ENCODE measurements at places on chromosomes 16 and 17.

DNA sequence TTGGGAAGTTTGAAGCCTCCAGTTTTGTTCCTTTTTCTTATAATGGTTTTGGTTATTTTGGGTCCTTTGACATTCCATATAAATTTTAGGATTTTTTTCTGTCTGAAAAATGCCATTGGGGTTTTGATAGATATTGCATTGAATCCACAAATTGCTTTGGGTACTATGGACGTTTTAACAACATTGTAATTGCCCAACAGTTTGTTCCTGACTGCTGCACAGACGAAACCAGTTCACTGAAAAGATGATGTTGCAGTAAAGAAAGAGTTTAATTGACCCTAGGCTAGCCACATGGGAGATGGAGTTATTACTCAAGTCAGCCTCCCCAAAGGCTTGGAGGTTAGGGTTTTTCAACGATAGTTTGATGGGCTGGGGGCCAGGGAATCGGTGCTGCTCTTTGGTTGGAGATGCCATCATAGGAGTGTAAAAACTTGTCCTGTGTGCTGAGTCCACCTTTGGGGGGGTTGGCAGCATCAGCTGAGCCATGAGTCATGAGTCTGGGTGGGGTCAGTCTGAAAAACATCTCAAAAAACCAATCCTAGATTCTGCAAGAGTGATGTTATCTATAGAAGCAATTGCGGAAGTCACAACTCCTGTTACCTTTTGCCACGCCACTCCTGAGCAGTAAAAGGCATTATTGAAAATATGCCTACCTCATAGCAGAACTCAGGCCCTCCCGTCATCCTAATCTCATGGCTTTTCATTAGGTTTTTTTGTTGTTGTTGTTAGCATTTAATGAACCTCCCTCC, 2.7 kb upstream of the PRSS41 start:
- no peak for DNase-seq

DNA sequence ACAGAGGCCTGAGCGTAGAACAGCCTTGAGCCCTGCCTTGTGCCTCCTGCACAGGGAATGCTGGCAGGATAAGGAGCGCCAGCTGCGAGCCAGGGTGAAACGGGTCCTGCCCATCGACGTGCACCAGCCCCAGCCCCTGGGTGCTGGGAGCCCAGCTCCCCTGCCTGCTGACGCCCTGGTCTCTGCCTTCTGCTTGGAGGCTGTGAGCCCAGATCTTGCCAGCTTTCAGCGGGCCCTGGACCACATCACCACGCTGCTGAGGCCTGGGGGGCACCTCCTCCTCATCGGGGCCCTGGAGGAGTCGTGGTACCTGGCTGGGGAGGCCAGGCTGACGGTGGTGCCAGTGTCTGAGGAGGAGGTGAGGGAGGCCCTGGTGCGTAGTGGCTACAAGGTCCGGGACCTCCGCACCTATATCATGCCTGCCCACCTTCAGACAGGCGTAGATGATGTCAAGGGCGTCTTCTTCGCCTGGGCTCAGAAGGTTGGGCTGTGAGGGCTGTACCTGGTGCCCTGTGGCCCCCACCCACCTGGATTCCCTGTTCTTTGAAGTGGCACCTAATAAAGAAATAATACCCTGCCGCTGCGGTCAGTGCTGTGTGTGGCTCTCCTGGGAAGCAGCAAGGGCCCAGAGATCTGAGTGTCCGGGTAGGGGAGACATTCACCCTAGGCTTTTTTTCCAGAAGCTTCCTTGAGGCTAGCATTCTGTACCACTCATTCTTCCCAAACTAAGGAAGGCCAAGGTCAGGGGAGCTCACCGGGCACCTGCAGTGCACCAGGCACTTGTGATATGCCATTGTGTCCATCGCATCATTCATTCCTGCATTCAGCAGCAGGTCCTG, 1.9 kb downstream of the PNMT start:
- DNase-seq, result no peak

GRCh38 chr16:59848296-59848695, 1114.2 kb upstream of the GOT2 start:
- no peak for DNase-seq

GRCh38 chr17:42798383-42799380, at the start of the genes CNTD1 and COA3:
Gene CNTD1 (plus strand): TSS chr17:42798861. CDS start chr17:42799068, 207 bp downstream.
Gene COA3 (minus strand): TSS chr17:42798704. CDS start chr17:42798681, 23 bp downstream.
- DNase-seq, result peak; percentile 95

- DNase-seq, result no peak
These were observed 46.1 kb downstream of the IRX3 start for GRCh38 chr16:54240271-54241129.

- no peak for DNase-seq
These were observed 33.2 kb downstream of the CYB5D2 start for GRCh38 chr17:4175921-4176807.

DNA sequence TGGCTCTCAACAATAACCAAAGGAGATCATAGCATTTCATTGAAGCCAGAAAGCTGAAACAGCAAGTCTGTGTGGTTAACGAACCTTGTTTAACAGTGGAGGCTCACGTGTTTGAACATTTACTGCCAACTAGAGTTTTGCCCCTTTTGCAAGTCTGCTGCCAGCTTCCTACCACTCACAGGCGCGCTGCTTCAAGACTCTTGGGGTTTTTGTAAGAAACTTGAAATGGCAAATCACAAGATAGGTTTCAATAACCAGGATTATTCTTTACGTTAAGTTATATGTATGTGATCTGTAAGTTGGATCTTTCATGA, 1.2 kb downstream of the SNTB2 start:
- no peak for DNase-seq

GRCh38 chr17:7328009-7328408, 1.1 kb downstream of the NEURL4 start:
- DNase-seq, result no peak

DNA sequence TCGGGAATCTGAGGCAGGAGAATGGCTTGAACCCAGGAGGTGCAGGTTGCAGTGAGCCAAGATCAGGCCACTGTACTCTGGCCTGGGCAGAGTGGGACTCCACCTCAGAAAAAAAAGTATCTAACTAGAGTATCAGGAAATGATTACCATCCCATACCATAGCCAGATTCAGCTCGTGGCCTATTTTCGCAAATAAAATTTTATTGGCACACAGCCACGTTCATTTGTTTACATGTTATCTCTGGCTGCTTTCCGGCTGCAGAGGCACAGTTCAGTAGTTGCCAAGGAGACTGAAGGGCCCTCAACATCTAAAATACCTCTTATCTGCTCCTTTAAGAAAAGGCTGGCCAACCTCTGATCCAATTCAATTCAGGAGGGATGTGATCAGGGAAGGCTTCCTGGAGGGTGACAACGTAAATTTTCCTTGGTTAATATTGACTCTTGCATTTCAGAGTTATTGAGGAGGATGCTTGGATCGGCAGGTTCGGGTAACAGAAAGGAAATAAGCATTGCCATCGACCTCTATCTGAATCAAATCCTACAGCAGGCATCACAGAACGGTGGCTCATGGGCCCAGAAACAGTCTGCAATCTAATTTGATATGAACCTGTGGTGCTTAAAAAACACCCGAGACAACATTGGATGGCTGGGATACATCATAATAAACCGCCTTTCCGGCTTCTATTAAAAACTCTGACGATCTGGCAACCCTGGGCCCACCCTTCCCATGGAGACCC, 73.8 kb downstream of the XYLT1 start:
- no peak for DNase-seq

DNA sequence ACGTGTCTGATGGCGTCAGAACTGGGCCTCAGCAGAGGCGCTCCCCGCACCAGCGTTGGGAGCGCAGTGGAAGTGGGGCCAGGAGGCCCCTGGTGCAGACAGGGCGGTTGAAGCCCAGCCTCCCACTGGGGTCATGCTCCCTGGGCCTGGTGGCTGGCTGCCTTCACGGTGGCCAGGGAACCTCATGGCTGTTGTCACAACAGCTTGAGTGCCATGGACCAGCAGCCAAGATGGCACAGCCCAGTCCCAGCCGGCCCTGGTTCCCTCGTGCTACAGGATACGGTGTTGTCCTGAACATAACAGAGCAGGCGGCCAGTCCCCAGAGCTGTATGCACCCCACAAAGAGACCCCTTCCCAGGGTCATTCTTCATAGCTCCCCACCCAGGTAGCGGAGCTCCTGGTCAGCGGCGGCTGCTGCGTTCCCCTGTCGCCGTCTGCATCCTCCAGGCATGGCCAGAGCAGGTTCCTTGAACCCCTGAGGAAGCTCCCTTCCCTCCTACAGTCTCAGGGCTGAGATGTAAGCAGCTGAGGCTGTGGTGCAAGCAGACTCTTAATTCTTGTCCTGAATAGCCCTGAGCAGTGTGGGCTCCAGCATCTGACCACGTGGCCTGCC, 29.7 kb downstream of the NME3 start:
- DNase-seq, result no peak

GRCh38 chr16:10828851-10829366, 10.3 kb upstream of the TVP23A start:
- no peak for DNase-seq

DNA sequence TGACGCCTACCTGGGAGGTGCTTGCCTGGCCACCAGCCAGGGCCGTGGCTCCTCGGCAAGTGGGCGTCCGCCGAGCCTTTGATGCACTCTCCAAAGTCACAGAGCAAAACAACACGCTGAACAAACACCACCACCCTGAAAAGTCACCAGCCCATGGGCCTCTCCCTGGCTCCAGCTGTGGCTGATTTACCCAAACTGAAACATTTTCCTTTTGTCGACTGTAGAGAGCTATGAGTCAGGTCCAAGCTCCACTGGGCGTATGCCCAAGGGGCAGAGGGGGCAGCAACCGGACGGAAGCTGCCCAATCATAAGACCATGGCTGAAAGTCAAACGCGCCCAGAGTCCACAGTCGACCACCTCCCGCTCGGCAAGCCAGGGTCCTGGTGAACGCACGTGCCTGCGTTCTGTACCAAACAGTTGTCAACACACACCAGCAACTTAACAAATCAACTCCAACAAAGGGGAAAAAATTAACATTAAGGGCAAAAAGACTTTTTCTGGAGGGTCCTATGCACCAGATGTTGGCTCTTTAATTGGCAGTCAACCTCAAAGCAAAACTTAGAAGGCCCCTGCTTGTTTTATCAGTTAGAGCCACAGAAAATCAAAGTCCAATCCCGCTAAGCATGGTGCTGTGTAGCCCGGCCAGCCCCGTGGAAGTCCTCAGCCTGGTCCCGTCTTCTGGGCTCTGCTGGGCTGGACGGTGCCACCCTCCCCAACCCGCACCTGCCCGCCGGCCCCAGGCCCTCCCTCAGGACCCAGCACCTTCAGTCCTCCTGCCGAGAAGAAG, 47.3 kb downstream of the TBC1D16 start:
- peak; percentile 60 for DNase-seq

- no peak for DNase-seq
These were observed 22.6 kb downstream of the ENDOV start for GRCh38 chr17:80437532-80437931.

DNA sequence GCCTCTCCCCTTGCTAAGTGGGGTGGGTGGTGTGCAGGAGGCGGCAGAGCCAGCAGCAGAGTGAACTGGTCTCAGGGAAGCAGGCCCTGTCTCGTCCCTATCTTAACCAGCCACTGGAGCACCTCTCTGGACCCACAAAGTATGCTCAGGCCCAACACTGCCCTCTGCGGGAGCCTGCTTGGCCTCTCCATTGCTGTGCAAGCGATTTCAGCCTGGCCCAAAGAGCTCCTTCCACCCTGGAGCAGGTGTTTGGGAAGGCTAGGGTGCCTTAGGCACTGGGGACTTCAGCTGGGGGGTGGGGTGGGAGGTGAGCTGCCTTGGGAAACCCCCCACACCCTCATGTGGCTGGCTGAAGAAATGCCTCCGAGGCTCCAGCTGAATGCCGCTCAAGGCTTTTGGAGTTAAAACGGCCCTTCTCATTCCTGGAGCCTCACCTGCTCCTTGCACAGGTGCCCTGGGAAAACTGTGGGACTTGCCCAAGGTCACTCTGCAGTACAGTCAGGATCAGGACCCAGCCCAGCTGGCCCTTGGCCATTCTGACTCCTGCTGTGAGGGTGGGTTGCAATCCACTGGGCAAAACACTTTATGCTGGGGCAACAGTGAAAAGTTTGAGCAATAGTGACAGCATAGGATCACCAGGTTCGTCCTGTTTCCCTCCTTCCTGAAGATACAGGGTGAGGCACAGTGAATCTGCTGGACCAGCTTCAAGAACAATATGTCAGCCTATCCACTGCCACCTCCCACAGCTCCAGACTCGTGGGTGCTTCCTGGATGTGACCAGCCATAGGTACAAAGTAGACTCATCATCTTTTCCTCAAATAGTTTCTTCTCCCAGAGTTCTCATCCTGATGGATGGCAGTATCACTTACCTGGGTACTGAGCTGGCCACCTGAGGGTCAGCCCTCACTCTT, 5.9 kb upstream of the UBE2O start:
- DNase-seq, result peak; percentile 84

DNA sequence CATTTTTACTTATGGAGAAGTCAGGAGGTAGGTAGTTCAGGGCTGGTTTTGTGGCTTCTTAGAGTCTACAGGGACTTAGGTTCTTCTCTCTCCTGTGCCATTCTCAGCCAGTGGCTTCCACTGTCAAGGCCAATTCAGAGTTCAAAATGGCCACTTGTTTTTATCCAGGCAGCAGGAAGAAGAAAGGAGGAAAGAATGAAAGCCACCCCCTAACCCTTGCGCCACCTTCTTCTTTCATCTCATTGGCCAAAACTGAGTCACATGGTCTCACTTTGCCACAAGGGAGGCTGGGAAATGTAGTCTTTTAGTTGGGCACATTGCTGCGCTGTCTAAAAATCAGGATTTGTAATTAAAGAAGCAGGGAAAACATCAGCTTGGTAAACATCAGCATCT, 60.8 kb upstream of the MED9 start:
- DNase-seq, result peak; percentile 52

- DNase-seq, result no peak
These were observed 8.4 kb upstream of the JPT2 start for GRCh38 chr16:1669698-1670097.

GRCh38 chr17:68255731-68256538, 8.1 kb downstream of the AMZ2 start:
- DNase-seq, result no peak

GRCh38 chr17:82927311-82927660, 87.5 kb upstream of the ZNF750 start:
- DNase-seq, result no peak

DNA sequence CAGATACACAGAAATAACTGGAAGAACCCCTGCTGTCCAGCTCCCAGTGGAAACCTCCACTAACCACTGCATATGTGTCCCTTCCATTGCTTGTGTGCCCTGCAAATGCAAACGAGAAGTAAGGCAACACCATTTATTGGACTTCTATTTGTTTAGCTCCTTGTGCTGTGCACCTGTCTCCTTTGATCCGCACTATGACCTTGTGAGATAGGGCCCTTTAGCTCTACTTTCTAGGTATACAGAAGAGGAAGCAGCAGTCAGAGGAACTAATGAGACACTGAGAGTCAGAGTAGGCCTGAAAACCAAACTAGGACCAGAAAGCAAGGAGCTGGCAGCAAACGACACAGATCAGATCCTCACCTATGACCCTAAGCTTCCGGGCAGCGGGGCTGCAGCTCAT, 22.4 kb downstream of the SOX9 start:
- DNase-seq, result no peak

DNA sequence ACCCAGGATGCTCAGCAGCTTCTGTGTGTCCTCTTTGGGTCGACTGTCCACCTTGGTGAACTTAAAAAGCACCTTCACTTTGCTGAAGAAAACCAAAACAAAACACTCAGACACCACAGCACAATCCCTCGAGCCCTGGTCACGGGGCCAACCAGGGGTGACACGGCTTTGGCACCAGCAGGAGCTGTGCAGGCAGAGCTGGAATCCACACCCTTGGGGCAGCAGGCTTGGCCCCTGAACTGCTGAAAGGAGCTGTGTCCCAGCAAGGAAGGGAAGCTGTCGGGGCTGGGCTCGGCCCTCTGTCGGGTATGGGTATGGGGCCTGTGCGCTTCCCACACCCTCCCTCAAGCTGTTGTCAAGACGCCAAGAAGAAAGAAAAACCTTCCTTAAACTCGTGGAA, 7.6 kb upstream of the PLD6 start:
- no peak for DNase-seq

GRCh38 chr17:70388326-70388725, 219.0 kb downstream of the KCNJ2 start:
- no peak for DNase-seq

- no peak for DNase-seq
These were observed 147.4 kb upstream of the TBX2 start for GRCh38 chr17:61251939-61252865.

Measured in HuH-7 (cell line).